ENCODE measurements at places on chromosomes 16 and 17.

GRCh38 chr16:88738151-88739084, 32.1 kb downstream of the CTU2 start:
- DNase-seq: no peak

DNA sequence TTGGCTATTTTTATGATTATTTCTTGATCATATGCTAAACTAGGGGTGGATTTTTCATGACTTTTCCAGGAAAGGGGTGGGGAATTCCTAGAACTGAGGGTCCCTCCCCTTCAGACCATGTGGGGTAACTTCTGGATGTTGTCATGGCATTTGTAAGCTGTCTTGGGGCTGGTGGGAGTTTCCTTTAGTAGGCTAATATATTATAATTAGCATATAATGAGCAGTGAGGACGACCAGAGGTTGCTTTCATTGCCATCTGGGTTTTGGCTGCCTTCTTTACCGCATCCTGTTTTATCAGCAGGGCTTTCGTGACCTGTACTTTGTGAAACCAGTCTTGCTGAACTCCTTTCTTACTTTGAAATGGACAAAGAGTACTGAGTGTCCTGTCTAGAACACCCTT, 40.4 kb upstream of the ABCA5 start:
- DNase-seq: no peak

- DNase-seq: no peak
These were observed 17.1 kb upstream of the NAGLU start for GRCh38 chr17:42518755-42519545.

DNA sequence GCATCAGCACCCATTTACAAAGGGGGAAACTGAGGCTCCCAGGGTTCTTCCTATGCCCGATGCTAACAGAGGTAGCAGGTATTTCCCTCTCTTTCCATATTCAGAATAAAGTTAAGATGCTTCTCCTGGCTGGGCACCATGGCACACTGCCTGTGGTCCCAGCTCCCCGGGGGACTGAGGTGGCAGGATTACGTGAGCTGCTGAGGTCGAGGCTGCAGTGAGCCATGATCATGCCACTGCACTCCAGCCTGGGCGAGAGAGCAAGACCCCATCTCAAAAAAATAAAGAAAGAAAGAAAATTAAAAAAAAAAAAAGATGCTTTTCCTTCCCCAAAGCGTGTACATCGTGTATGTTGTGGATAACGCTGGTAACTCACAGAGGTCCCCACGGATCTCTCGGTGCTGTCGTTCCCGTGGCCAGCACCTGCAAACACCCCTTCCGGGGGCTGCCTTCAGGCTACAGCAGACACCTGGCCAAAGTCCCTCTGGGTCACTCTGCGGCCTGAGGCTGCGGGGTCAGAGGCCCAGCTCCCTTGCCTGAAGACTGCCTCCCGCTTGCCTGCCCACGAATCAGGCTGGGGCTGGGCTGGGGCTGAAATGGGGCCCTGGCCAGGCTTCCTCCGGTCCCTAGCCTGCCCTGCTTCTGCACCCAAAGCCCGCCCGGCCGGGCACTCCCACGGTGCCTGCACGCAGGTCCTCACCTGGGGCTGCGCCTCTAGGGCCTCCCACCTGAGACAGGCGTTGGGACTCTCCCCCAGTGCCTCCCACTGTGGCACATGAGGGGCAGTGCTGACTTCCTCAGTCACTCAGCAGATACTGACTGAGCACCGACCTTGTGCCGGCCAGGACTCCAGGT, 63.1 kb downstream of the ZDHHC7 start:
- no peak for DNase-seq

DNA sequence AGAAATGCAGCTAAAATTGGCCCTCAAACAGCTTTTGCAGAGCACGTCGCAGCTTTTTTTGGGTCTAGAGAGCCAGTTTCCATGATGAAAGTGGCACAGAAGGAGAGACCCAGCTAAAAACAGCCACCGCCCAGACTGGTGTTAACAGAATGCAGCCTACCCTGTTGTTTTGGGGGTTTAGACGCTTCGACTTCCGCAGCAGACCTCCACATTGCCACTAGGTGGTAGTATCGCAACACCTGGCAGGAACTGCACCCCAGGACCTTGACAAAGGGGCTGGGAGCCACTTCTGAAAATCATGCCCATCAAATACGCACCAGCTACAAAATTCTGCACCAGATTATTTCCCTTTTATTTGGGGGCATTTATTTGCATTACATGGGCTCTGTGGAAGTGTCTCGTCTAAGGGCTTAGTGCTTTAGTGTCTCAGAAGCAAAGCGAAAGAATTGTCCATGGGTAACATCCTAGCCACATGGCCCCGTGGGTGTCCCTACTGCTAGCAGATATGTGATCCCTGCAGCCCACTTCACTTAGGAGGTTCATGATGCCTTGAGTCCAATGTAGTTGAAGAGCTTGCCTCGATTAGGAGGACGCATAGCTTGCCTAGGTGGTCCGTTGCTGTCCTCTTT, 167.1 kb downstream of the HAPSTR1 start:
- DNase-seq: peak; percentile 37

DNA sequence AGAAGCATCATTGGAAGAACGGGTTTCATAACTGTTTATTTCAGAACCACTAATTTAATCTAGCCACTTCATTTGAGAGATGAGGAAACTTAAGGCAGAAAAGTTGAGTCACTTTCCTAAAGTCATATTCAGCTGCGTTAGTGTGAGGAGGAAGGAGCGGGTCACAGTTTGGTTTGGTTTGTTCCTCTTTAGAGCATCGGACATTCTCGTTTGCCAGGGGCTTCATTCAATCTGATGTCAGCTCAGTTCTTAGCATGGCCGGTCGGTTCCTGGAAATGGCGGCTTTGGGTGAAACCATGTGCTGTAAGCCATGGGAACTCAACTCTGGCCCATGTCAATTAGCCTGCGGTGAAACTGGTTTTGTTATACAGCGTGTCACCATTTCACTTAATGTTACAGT, 186.5 kb downstream of the LGALS9B start:
- DNase-seq: no peak

GRCh38 chr17:50423553-50424159, 2.4 kb upstream of the ACSF2 start:
- DNase-seq: no peak

DNA sequence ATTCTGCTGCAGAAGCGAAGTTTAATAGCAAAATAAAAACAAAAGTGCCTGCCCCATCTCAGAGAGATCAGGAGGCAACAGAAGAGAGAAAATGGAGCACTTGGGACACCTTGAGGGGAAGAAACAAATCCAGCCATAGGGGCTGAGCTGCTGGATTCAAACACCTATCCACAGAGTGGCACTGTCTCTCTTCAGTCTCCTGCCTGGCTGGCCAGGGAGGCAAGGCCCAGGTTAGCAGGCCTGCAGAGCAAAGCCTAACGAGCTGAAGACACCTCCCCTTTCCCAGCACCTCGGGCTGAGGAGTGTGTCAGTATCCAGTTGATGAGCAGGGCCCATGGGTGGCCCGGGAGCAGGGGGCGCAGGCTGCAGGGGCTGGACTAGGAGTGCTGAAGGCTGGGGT, 8.8 kb upstream of the KRT31 start:
- DNase-seq: no peak

DNA sequence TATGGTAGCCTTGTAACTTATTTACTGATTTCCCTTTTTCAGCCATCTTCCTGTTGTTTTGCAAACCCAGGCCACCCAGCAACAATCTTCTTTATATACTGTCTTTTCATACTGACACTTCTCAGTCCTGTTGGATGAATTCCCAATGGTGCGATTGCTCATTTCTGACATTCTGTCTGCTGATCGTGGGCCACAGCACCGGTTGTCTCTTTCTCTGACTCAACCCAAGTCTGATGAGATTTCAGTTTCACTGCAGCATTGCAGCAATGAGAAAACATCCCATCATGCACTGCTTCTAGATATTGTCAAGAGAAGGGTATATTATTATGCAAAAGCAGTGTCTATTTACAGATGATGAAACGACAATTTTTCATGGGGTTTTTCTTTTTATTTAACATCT, 349.2 kb upstream of the HSBP1 start:
- no peak for DNase-seq

DNA sequence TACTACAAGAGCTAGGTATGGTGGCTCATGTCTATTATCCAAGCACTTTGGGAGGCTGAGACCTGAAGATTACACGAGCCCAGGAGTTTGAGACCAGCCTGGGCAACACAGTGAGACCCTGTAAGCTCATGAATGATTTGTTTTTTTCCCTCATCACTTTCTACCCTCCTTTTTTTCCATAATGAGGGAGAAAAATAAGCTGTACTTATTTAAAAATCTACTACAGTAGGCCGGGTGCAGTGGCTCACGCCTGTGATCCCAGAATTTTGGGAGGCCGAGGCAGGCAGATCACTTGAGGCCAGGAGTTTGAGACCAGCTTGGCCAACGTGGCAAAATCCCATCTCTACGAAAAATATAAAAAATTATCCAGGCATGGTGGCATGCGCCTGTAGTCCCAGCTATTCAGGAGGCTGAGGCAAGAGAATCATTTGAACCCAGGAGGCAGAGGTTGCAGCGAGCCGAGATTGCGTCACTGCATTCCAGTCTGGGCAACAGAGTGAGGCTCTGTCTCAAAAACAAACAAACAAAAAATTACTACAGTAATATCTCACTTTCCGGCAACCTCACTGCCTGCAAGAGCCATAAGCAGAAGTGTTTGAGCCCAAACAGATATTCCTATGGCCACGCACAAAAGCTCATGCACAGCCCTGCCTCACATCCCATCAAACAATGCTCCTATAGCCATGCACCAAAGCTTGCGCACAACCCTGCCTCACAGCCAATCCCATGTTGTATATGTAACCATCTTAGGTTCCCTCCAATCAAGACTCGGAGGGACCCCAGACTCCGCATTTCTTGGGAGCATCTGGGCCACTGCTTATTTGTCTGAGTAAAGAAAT, 37.4 kb downstream of the TK2 start:
- DNase-seq: no peak

Measured in GM12892 (cell line).